Epithelial cell of esophagus (primary cell): ENCODE measurements at places on chromosomes 2 and 18.

DNA sequence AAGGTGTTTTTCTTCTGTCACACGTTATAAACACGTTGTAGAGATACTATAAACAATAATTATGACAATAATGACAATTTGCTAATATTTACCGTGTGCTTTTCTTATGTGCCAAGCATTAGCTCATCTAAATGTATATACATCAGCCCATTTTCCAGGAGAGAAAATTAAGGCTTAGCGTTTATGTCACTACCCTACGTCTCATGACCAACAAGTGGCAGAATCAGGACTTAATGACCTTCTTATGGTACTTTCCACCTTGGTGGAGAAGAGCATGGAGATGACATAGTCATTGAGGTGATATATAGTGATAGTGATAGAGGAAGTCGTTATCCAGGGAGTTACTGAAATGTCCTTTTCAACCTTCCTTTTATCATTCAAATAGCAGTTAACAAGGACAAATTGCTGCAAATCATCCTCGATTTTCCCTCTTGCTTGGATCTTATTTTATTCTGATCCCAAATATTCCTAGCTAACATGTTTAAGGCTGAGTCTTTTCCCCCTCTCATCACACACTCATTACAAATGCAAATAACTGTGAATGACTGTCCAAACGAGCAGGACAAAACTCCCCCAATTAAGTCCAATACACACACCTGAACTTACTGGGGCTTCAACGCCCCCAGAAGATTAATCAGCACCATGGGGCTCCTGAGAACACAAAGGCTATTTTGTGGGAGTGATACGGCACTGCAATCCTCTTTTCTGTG lies 27.3 kb downstream of the SPRED2 start:
- no peak for DNase-seq

GRCh38 chr2:73418343-73418742 lies 32.7 kb downstream of the ALMS1 start:
- DNase-seq = peak; percentile 47

DNA sequence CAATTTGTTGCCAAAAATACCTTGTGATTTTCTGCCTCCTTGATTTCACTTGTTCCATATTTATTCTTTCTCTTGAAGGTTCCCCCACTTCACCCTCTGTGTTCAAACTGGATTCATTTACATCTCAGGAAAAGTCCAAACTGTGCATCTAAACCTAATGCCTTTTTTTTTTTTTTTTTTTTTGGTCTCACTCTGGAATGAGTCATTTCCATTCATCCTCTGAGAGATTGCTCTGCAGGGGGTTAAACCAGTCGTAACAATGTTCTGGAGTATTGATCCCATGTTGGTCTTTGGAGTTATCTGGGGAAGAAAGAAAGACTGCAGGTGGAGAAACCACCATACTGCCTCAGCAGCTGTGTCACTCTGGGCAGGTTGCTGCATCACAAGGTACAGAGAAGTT lies 119.7 kb downstream of the TACR1 start:
- DNase-seq = no peak

- no peak for DNase-seq
These were observed 5.1 kb downstream of the EHD3 start for GRCh38 chr2:31238906-31239592.

GRCh38 chr2:104939570-104940217 lies 85.8 kb downstream of the POU3F3 start:
- DNase-seq = no peak

- no peak for DNase-seq
These were observed 7.4 kb downstream of the UGT1A6 start for GRCh38 chr2:233700028-233700635.

- no peak for DNase-seq
These were observed 148.8 kb downstream of the HDAC4 start for GRCh38 chr2:239251971-239252370.

- DNase-seq = no peak
These were observed 55.9 kb upstream of the SLC66A3 start for GRCh38 chr2:11099122-11100065.

GRCh38 chr18:75130591-75131328 lies 78.2 kb downstream of the PTGR3 start:
- no peak for DNase-seq

DNA sequence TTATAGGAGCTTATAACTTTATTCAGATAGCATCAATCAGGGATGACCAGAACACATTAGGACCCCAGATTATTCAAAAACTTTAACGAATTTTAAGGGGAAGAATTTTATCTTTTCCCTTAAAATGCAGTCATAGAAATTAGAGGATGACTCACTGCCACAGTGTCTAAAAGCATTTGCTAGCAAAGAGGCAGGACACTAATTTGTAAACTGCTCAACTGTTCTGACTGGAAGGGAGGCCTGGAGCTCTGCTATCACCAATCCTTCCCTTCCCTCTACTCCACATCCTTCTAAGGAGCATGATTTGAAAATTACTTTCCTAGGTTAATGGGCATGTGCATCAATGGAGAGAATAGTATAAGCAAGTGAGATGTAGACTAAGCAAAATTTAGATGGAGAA lies 40.5 kb downstream of the PREPL start:
- DNase-seq = no peak

GRCh38 chr2:97900806-97901205 lies 94.9 kb downstream of the TMEM131 start:
- DNase-seq = peak; percentile 67

GRCh38 chr18:36494160-36494437 lies 196.6 kb downstream of the FHOD3 start:
- DNase-seq = no peak

GRCh38 chr2:100200985-100201384 lies 58.6 kb upstream of the AFF3 start:
- peak; percentile 7 for DNase-seq

GRCh38 chr2:176156807-176157498 lies at the start of gene HOXD3:
Gene HOXD3, plus strand, starts transcription at chr2:176157307. Its CDS starts 11,808 bp downstream, at chr2:176169115.
- DNase-seq = no peak

DNA sequence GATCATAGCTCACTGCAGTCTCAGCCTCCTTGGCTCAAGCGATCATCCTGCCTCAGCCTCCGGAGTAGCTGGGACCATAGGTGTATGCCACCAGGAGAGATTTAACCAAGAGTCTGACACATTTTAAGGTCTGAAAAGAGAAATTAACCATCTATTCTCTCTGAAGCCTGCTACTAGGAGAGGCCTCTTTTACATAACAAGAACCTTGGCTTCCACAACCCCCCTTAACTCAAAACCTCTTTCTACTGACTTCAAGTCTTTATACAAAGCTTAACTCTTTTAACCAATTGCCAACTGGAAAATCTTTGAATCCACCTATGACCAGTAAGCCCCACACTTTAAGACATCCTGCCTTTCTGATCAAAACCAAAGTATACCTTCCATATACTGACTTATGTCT lies 279.9 kb upstream of the CELF4 start:
- no peak for DNase-seq

GRCh38 chr2:7773362-7774360 lies 856.4 kb downstream of the RNF144A start:
- DNase-seq = peak; percentile 91

- DNase-seq = no peak
These were observed 10.7 kb upstream of the IGFBP2 start for GRCh38 chr2:216622526-216622925.

GRCh38 chr2:96859681-96860064 lies 1.9 kb upstream of the ANKRD39 start:
- DNase-seq = no peak

DNA sequence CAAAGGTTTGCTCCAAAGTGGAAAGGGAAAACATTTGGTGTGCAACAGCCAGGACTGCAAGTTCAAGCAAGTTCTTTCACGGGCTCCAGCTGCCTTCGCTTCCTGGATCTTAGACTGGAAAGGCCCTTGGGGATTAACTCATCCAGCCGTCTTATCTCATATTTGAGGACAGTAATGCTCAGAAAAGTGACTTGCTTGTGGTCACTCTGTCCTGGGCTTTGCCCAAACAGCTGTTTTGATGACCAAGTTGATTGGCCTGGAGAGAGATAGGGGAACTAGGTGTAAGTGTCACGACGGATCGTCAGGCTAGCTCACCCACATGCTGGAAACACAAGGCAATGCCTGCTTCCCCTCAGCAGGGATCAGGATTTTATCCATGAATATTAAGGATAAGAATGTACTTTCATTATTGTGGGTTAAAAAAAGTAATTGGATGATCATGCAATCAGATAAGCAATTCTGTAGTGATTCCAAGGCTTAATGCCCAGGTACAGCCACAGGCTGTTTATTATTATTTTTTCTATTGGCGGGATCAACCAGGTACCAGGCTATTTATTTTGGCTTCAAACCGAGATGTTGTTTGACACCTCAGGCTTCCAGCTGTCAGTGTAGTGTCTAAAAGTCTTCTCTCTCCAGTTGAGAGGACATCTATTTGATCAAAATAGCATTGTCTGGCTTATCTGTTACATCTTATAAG lies 162.5 kb upstream of the EPAS1 start:
- DNase-seq = peak; percentile 89

GRCh38 chr2:177746358-177746757 lies 326.2 kb downstream of the PDE11A start:
- DNase-seq = no peak

- DNase-seq = no peak
These were observed 27.1 kb downstream of the HS1BP3 start for GRCh38 chr2:20623741-20624155.

DNA sequence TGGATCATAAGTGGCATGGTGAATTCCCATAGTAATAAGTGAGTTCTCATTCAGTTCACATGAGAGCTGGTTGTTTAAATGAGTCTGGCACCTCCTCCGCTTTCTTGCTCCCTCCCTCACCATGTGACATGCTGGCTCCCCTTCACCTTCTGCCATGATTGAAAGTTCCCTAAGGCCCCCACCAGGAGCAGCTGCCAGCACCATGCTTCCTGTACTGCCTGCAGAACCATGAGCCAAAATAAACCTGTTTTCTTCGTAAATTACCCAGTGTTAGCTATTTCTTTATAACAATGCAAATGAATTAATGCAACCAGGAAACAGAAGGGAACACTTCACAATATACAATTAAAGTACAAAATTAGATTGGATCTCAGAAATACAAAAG lies 257.0 kb downstream of the MREG start:
- DNase-seq = no peak

DNA sequence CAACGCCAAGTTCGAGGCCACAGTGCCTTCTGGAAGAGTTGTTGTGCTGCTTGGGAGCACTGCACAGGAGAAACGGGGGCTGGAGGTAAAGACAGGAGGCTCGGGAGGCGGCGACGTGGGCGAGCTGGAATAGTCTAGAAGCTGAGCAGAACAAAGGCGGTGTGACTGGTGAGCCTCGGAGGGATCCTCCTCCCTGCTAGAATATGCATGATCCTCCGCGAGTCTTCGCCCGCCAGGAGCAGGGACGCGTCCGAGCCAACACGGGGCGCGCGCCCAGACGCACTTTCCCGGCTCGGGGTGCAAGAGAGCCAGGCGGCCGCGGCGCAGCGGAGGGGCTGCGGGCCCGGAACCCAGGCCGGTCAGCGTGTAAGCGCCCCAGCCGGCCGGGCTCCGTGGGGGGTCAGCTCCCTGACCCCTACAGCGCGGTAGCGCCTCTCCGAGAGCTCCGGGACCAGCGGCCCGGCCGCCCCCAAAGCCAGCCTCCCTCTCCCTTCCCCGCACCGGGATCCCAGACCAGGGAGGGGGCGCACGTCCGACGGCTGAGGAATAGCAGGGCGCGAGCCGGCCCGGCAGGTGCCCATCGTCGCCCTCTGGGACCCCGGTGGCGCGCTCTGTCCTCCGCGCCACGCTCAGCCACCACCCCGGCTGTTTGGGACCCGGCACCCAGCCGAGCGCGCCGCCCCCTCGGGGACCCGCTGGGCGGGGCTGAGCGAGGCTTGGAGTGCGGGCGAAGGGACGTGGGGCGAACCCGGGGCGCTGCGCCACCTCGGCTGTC lies 62.5 kb downstream of the GNAL start:
- peak; percentile 27 for DNase-seq

GRCh38 chr2:160816916-160817499 lies 323.4 kb upstream of the RBMS1 start:
- no peak for DNase-seq

GRCh38 chr18:22067109-22067508 lies 102.3 kb upstream of the GATA6 start:
- DNase-seq = no peak

- DNase-seq = no peak
These were observed 158.5 kb upstream of the NOSTRIN start for GRCh38 chr2:168643979-168644378.

GRCh38 chr2:222802514-222803196 lies 58.2 kb upstream of the ACSL3 start:
- no peak for DNase-seq

DNA sequence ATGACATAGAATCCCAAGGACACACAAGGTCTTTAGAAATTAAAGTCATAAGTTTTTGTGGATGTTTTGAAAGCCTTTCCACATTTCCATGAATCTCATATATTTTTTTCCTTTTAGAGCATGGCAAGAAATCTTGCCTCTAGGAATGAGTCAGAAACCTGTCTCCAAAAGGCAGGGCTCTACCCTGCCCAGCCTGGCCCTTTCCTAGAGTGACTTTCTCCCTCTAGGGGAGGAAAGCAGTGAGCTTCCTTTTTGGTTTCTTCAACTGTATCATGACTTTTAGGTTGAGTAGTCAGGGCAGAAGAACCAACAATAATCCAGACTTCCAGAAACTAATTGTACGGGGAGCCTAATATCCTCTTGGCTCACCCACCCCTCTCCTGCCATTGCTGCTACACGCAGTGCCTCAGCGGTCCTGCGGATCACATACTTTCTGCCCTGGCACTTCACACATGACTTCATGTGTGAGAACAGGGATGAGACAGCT lies 300.3 kb downstream of the AGPS start:
- DNase-seq = peak; percentile 90

DNA sequence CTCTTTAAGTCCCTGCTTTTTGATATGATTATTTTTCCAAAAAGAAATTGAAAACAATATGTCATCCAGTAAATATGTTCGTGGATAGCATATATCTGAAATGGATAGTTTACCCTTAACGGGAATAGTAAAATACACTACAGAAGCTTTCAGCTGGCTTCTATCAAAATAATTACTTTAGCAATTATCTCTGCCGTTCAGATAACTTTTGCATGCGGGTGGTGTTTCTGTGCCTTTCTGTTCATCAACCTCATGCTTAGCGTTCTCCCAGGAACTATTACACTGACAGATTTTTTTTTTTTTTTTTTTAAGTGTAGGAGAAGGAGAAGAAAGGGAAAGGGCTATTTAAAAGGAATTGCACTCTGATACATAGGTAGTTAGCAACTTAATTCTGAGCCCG lies 53.6 kb downstream of the TSHZ1 start:
- no peak for DNase-seq

DNA sequence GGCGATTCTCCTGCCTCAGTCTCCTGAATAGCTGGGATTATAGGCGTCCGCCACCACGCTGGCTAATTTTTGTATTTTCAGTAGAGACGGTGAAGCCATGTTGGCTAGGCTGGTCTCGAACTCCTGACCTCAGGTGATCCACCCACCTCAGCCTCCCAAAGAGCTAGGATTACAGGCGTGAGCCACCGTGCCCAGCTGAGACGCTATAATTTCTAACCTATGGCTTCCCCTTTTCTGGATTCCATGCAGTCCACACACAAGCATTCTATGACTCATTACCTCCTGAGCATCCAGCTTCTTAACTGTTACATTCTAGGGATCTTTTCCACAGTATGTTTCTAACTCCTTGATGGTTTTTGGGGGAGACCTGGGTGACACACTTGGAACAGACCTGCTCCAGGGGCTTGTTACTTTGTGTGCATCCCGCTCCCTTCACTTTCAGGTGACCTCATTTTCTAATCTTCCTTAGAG lies 11.8 kb upstream of the KCMF1 start:
- DNase-seq = peak; percentile 84

- DNase-seq = peak; percentile 3
These were observed 35.9 kb downstream of the PTGR3 start for GRCh38 chr18:75173125-75173432.
